ENCODE measurements at places on chromosomes 3 and 15.

DNA sequence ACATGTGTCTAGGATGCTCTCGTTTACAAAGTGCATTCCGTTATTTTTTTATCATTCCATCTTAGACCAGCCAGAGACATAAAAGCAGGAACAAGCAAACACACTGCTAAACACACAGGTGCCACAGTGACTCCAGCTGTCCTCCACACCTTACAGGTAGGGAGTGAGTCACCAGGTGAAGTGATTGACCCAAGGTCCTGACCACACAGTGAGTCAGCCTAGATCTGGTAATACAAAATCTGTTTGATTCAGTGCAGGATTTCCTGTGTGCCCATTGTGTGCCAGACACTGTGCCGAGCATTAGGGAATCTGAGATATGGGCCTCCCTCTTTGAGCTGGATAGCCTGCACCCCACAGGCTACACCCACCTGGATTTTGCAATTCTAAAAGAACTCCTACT is 16.7 kb upstream of the BFSP2 start:
- DNase-seq: no peak

DNA sequence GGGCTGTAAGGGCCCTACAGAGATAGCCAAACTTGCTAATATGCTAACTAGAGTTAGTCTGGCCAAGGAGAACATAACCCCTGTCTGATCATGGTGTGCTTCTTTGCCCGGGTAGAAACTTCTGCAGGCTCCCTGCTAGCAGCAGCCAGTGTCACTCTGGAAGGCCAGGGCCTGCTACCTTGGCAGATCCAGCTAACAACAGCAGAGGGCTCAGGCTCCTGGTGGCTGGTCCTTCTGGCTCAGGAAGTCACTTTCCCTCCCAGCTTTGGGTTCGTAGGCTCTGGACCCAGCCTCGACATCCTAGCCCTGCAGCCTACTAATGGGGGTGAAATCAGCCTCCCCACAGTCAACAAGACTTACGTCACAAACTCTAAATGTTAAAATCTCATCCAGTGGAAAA is 373.7 kb upstream of the RGMA start:
- DNase-seq: no peak

DNA sequence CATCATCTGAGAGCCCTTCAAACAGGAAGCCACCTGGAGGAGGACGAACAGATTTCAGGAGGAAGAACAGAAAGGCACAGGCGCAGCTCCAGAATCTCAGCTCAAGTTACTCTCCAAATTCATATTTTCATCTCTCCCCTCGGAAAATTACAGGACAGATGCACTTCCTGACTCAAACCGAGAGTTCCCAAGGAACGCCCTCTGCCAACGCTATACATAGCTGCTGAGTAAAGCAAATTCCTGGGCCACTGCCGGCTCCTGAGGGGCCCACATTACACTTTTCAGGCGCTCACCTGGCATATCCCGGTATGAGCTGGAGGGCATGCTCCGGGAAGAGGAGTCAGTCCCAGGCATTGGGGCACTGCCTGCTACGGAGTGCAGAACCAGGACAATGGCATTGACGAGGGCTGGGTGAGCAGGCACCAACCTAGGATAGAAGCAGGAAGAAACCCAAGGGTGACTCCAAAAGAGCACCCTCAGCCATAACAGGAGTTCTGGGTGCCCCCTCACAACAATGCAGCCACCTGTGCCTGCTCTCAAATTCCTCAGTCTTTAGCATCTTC is 11.2 kb downstream of the UBL7 start:
- DNase-seq: peak; percentile 39

DNA sequence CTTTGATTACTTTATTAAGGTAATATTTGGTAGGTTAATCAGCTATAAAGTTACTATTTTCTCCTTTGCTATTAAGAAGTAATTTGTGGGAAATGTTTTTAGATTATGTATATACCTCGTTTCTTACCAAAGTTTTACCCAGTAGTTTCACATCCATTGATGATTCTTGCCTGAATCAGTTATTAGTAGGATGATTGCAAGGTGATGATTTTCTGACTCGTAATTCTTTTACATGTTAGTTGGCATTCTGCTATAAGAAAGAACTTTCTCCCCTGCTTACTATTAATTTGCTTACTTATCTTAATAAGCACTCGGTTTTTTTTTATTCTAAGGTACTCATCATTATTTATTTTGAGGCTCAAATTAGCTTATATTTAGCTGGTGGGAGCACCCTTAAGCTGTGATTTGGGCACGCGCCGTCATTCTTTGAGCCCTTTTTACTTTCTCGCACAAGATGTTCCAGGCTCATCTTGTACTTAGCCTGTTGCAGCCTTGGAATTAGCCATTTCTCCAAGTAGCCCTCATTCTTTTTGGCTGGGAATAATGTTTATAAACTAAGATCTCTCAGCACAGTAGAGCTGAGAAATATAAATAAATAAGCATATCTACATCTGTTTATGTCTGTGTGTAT is 15.3 kb downstream of the USP3 start:
- DNase-seq: no peak

- no peak for DNase-seq
Observed at GRCh38 chr15:44769521-44769920, 33.2 kb downstream of the TRIM69 start.

DNA sequence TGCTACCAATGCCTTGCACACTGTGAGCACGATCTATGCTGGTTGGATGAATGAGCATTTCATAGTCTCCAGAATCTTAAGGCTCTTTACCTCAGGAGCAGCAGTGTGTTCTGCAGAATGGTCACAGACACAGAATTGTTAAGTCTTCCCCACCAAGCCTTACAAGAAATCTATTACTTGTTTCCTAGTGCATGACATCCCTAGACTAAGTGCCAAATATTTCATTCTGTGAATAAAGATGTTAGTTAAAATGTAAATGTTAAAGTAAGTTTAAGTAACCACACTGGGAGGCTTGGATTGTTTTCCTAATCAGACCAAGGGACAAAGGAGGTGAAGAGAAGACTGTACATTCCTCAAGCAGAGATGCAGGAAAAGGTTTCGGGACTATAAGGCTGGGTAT is 4.1 kb upstream of the TNFSF10 start:
- DNase-seq: no peak

DNA sequence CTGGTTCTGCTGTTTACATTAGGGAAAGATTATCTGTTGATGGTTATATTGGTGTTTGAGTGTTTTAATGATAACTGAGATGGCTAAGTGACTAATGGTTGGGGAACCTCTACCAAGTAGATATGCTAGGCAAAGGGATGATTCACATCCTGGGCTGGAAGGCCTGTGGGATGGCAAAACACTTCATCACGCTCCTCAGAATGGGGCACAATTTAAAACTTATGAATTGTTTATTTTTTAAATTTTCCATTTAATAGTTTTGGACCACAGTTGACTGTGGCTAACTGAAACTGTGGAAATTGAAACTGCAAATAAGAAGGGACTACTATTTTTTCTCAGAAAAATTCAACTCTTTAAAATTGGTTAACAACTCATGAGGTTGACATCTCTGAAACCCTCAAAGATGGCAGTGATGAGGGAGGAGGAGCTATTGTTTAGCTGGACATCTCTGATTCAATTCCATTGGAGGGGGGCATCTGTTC is 100.5 kb upstream of the ZBED2 start:
- DNase-seq: no peak

DNA sequence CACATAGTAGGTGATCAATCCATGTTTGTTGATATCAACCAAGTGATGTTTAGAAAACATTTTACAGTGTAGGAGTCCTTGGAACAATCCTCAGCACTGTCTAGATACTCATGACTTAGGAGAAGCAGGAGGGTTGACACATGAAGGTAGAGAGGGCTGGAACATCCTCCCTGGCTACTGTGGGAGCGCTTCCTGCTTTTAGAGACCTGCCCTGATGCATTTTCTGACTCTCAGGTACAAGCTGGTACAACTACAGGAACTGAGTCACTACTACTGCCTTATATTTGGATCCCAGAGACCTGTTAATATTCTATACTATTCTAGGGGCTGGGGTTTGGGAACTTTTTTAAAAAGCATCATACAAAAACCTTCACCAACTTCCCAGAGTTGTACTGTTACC is 20.1 kb downstream of the GPR156 start:
- DNase-seq: no peak

- DNase-seq: no peak
Observed at GRCh38 chr3:61935814-61936213, 374.4 kb downstream of the PTPRG start.

DNA sequence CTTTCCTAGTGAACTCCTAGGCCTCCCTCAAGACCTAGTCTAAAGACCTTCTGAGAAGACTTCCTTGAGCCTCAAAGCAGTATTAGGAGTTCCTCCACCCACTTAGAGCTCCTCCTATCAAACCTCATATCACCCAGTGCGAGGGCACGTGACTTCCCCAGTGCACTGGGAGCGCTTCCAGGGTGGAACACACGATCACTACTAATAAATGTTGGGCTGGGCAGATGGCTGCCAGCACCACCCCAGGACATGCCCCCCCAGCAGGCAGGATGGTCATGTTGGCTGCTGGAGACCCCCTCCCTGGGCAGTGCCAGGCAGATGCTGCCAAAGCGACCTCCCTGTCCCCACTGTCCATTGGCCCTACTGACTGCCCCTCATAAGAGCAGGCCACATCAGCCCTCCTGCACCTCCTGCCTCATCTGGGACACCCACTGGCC is 8.5 kb upstream of the PLXND1 start:
- DNase-seq: no peak

Measured in activated effector memory CD4-positive, alpha-beta T cell treated with anti-CD3 and anti-CD28 coated beads, Interleukin-2, amount 50 U/mL, for 16 hours (primary cell).